ENCODE measurements at places on chromosomes 6 and 20.

DNA sequence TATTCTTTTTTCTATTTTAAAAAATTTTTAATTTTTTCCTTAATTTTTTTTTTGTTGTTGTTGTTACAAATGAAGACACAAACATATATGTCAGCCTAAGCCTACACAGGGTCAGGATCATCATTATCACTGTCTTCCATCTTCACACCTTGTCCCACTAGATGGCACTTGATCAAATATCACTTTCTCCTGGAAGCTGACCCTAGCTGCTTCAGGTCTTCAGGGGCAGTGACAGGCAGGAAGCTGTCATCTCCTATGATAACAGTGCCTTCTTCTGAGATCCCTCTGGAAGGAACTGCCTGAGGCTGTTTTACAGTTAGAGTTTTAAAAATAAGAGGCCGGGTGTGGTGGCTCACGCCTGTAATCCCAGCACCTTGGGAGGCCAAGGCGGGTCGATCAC, 70.2 kb upstream of the EEF1E1 start:
- no peak for DNase-seq

- no peak for DNase-seq
These were observed 48.6 kb downstream of the FIG4 start for GRCh38 chr6:109739686-109740085.

DNA sequence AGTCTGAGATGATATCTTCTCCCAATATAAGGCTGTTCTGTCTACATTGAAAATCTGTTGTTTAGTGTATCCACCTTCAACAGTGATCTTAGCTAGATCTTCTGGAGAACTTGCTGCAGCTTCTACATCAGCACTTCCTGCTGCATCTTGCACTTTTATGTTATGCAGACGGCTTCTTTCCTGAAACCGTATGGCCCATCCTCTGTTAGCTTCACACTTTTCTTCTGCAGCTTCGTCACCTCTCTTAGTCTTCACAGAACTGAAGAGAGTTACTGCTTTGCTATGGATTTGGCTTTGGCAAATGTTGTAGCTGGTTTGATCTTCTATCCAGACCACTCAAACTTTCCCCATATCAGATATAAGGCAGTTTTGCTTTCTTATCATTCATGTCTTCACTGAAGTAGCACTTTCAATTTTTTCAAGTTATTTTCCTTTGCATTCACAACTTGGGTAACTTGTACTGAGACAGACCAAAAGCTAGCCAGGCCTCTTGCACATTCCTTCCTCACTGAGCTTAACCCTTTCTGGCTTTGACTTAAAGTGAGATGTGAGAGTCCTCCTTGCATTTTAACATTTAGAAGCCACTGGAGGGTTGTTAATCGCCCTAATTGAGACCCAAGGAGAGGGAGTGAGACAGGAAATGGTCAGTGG, 110.1 kb downstream of the PREP start:
- DNase-seq: no peak

DNA sequence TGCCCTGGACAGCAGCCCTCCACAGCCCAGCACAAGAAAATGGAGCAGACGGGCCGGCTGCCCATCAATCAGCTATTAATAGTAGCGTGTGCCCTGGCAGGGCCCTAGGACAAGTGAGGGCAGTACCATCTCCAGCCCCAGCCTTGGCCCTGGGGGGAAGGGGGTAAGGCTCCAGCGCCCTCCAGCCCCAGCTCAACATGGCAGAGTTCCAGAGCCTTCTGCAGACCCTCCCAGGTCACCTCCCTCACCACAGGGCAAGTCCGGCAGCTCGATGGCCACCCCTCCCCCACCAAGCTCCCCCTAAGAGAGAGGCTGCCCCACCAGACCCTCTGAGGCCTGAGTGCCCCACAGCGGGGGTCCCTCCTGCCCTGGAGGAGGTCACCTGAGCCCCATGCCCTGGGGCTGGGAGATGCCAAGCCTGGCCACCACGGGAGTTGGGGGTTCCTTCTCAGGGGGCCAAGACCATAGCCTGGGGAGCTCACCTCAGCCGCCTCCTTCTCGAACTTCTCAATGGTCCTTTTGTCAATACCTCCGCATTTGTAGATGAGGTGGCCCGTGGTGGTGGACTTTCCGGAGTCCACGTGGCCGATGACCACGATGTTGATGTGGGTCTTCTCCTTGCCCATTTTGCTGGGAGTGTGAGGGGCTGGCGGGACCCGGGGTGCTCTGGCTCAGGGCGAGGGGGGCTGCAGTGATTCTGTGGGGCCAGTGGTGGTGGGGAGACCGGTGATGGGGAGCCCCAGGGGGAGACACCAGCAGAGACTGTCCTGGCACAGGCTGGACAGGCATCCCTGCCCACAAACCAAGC, 1.5 kb downstream of the EEF1A2 start:
- no peak for DNase-seq

- DNase-seq: no peak
These were observed 240.7 kb downstream of the BMP7 start for GRCh38 chr20:57025666-57026224.

Measured in BJ (cell line).